ENCODE measurements at places on chromosomes 6 and 20.

DNA sequence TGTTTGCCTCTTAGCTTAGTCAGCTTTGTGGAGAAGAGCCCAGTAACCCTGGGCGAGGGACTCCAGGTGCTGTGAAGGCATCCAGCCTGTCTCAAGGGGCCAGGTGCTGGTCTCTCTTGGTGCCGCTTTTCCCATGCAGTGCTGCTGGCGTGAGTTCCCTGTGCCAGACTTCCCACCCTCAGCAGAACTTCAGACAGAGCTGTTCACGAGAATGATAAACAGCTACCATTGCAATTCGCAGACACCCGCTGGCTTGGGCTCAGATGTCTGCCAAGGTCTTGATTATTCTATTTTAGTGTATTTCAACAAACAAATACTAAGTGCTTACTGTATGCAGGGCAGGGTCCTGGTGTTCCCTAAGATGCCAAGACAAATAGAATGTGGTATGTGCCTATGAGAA is 57.7 kb downstream of the RNF217 start:
- DNase-seq: no peak
- no peaks in the 10 kb centered on the region for H3K36me3 ChIP-seq
- no peak overlapping the region for H3K4me3 ChIP-seq
- H3K4me1 ChIP-seq: no peaks in the 10 kb centered on the region

DNA sequence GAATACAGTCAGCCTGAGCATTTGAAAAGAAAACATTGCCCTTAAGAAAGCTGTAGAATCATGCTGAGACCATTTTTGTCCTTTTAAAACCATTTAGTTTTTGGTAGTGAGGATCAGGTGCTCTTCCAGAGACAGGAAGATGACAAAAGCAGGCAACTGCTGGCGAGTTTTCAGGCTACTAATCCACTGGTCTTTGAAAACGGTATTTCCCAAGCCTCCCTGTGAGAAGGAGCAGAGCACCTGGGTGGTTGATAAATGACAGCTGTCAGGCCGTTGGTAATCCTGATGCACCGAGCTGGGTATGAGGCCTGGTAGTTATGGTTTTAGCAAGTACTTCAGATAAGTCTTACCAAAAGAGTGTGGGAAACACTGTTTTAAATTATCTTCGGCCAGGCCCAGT is 10.1 kb upstream of the SEC63 start:
- H3K4me1 ChIP-seq: peaks cover 13% of the 10 kb centered on the region
- no peak overlapping the region for H3K4me3 ChIP-seq
- H3K36me3 ChIP-seq: no peaks in the 10 kb centered on the region
- no peaks in the 10 kb centered on the region for H3K27me3 ChIP-seq

- H3K27ac ChIP-seq: no peak overlapping the region
- H3K4me1 ChIP-seq: no peaks in the 10 kb centered on the region
- H3K36me3 ChIP-seq: no peaks in the 10 kb centered on the region
- no peak overlapping the region for H3K4me3 ChIP-seq
Measured at GRCh38 chr20:18223409-18223808, 64.9 kb upstream of the ZNF133 start.

GRCh38 chr20:57872816-57873409 is 163.1 kb upstream of the PMEPA1 start:
- H3K4me3 ChIP-seq: no peak overlapping the region
- DNase-seq: no peak
- no peaks in the 10 kb centered on the region for H3K36me3 ChIP-seq

DNA sequence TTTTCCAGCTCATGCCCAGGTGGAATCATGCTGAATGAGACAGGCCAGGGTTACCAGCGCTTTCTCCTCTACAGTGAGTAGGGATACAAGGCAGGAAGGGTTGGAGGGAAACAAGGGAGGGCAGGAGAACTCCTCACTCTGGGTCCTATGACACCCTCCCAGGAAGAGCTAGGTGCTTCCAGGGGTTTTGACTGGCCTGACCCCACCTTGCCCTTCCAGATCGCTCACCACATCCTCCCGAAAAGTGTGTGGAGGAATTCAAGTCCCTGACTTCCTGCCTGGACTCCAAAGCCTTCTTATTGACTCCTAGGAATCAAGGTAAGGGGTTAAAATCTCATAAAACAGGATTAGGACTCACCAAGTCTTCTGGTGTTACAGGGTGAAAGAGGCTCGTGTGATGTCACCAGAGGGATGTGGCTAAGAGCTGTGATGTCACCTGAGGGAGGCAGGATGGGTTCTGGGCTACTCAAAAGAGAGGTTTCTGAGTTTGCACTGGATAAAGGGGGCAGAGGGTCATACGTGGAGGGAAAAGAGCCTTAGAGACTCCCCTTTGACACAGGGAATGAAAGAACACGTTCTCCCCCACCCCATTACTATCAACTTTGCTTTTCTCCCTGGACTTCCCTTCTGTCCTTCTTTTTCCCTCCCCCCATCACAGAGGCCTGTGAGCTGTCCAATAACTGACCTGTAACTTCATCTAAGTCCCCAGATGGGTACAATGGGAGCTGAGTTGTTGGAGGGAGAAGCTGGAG is 1.9 kb downstream of the APOM start:
- peaks cover 32% of the 10 kb centered on the region for H3K36me3 ChIP-seq
- DNase-seq: no peak
- H3K4me1 ChIP-seq: peaks cover 69% of the 10 kb centered on the region
